Peyer's patch (tissue), 4 donors: ENCODE measurements at places on chromosomes 13 and 19.

- DNase-seq = no peak
Measured at GRCh38 chr13:61760102-61760501, 344.5 kb upstream of the PCDH20 start.

GRCh38 chr13:42007844-42008243, 40.6 kb upstream of the DGKH start:
- DNase-seq = no peak

- no peak for DNase-seq
Measured at GRCh38 chr19:10431254-10431942, 11.1 kb downstream of the PDE4A start.

- no peak for DNase-seq
Measured at GRCh38 chr19:495402-496111, 729 bp upstream of the MADCAM1 start.

GRCh38 chr19:35206855-35207254, 21.7 kb downstream of the FAM187B start:
- DNase-seq = no peak

DNA sequence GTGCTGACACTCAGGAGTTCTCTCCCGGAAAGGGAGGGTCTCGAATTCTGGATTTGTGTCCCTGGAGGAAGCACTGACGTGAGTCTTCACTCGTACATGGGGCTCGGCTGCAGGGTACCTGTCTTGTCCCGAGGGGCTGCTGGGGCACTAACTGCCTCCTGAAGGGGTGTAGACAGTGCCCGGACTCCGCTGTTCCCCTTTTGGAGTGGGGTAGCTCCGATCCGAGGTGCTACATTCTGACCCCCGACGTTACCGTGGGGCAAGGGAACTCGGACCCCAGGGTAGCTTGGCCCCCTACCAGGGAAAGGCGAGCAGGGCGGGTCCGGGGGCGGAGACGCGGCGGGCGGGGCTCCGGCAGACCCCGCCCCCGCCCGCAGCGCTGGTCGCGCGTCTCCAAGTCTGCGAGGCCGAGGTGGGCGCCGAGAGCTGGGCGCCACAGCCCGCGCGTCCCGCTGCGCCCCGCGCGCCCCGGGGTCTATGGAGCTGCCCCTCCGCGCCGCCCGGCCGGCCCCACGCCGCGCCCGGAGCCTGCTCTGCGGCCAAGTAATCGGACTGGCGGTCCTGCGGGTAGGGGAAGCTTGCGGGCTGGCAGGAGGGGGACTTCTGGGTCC, at the start of gene NPAS1:
NPAS1 (plus strand) TSS at position 407 of the 611 bp plus-strand sequence. CDS start 1,211 bp downstream, outside the sequence.
- DNase-seq = no peak

DNA sequence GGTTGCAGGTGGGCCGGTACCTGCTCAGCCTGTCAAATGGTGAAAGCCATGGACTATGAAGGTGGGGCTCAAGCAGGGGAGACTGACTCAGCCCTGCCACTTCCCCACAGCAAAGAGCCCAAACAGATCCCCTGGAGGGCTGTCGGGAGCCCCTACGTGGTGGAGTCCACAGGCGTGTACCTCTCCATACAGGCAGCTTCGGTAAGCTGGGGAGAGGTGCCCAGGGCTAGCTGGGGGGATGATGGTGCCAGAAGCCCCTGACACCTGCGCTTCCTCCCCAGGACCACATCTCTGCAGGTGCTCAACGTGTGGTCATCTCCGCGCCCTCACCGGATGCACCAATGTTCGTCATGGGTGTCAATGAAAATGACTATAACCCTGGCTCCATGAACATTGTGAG, 3.2 kb upstream of the TMEM147 start:
- DNase-seq = no peak

DNA sequence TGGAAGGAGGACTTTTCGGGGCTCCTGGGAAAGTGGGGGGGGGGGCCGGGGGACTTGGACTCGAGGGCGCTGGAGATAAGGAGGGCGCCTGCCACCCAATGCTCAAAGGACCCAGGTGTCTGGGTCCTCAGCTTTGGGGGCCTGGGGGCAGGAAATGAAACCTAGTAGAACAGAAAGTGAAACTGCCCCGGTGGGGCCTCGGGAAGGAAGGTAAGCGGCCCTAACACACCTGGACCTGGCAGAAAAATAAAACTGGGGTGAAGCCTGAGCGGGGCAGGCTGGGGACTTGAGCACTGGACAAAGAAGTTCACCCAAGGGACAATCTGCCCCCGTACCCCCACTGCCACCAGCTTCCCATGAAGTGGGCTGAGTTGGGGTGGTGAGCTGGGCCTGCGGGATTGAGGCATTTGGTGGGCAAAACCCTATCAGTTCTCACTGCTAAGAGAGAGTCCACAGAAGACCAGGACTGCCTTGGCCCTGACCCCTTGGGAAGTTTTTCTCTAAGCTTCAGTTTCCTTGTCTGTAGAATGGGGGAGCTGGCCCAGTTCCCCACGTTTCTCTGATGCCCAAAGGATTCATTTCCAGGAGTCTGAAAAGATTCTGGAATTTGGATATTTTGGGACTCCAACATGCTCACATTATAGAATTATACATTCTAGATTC, 2.3 kb downstream of the PRKD2 start:
- no peak for DNase-seq

DNA sequence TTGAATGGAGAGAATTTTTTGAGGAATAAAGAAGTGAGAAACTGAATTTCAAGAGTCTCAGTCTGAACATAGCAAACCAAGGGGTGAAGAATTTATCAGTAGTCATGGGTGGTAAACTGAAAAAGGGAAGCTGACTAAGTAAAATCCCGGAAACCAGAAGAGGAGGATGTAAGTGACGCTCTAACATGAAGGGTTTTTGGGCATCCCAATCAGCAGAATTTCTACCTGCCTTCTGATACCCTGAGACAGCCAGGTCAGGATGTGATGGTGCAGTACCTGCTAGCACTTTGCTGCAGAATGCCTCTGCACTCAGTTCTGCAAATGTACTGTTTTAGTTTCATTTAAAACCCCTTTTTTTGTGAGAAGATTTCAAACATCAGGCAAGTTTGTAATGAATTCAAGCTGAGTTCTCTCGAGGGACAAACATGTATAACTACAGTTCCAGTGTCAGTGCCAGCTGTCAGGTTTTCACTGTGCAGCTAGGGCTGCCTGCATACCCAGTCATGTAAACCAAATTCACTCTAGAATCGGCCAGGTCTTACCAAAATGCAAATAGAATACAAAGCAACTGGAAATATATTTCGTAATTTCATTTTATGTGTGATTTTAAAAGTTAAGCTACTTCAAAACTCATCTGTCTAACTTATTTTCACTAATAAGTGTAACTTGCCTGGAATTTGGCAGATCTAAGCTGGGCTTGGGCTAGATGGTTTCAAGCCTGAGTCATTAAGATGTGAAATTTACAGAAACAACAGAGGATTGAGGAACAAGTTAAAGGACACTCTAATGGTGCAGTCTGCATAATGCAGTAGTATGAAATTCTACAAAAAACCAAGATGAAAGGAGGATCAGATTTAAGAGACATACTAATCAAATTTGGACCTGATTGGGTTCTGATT, 13.8 kb downstream of the METTL21C start:
- no peak for DNase-seq

DNA sequence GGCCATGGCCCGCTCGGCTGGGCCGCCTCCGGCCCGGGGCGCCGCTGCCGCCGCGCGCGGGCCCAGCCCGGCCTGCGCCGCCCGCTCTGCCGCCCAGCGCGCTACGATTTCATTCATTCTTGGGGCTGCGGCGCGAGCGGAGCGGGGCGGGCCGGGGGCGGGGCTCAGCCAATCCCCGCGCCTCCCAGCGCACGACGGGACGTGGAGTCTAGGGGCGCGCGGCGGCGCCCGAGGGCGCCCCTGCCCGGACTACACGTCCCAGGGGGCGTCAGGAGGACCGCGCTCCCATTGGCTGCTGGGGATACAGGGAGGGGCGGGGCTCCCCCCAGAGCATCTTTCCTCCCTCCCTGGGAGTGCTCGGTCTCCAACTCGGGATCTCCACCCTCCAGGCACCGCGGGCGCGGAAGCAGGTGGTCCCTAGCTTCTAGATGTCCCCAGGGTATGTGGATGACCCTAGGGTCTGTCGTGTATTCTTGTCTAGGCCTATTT, 5.6 kb upstream of the DPF1 start:
- peak; percentile 36 for DNase-seq

- no peak for DNase-seq
Measured at GRCh38 chr13:44414716-44415115, 41.1 kb downstream of the SERP2 start.

DNA sequence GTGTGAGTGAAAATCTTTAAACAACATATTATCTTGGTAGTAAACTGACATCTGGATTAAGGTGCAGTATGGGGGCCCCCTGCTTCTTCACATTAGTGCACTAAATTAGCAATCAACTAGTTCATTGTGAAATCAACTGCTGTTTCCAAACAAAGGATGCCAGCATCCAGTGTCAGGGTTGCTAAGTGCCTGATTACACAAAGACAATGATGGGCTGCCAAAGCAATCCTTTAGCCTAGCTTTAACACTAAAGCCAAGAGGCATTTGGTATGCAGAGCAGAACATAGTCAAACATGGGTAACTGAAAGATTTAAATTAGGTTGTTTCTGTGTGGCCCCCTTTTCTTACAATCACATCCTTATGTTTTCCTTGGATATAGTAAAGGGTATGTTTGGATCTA, 543.1 kb upstream of the SLITRK5 start:
- no peak for DNase-seq

DNA sequence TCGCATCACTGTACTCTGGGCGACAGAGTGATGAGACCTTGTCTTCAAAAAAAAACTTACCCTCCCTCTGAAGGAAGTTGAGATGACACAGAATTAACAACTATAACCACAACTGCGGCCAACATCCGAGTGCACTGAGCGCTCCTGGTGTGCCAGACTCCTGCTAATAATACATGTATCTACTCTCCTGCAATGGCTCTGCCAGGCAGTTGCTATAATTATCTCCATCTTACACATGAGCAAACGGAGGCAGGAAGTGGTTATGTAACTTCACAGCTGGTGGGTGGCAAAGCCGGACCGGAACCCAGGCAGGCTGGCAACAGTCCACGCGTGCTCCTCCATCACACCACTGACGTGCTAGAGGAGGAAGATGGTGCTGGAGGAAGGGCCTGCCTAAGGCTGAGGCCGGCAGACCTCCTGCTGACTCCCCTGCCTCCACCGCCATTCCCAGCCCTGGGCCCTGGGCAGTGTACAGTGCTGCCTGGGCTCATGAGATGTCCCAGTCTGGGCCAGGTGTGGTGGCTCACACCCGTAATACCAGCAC, 12.6 kb downstream of the XRCC1 start:
- peak; percentile 83 for DNase-seq

- peak; percentile 97 for DNase-seq
Measured at GRCh38 chr19:1094978-1095701, at the start of gene POLR2E. Gene POLR2E, minus strand, starts transcription at chr19:1095375. Its CDS starts 60 bp downstream, at chr19:1095315.

DNA sequence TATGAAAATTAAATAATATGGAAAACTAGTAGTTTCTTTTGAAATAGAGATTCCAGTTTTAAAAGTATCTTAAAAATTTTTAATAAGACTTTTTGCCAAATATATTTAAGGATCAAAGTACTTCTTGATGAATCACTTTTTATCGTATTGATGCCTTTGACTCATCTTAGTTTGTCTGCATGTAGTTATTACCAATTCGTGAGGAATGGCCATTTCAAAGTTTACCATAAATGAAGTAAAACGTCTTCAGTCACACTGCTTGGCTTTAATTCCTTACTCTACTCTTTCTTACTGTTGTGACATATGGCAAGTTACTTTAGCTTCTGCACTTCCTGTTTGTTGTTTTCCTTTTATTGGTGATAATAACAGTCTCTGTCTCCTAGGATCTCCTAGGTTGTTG, 38.3 kb downstream of the NDFIP2 start:
- DNase-seq = no peak

GRCh38 chr19:39953915-39954314, 17.1 kb upstream of the PSMC4 start:
- DNase-seq = no peak

- peak; percentile 84 for DNase-seq
Measured at GRCh38 chr19:10749435-10750384, 31.8 kb downstream of the DNM2 start.

GRCh38 chr13:112907286-112907685, 61.7 kb upstream of the MCF2L start:
- peak; percentile 5 for DNase-seq

- no peak for DNase-seq
Measured at GRCh38 chr13:98492335-98493041, 84.4 kb downstream of the STK24 start.

GRCh38 chr19:47373246-47374240, 24.4 kb downstream of the DHX34 start:
- no peak for DNase-seq

DNA sequence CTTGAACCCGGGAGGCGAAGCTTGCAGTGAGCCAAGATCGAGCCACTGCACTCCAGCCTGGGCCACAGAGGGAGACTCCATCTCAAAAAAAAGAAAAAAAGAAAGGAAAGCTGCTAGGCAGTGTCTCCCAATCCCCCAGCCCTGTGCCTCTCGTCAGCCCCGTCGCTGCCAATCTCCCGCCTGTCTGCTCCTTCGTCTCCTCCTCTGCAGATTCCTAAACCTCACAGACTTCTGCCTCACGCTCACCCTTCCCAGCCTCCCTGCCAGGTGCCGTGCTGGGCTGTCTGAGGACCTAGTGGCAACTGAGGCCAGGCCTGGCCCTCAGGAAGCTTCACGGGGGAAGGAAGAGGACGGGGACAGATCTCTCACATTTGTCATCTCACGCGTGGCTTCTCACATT, 21.5 kb downstream of the DPF1 start:
- DNase-seq = no peak

GRCh38 chr13:72097568-72097967, 230.6 kb upstream of the DACH1 start:
- DNase-seq = no peak

DNA sequence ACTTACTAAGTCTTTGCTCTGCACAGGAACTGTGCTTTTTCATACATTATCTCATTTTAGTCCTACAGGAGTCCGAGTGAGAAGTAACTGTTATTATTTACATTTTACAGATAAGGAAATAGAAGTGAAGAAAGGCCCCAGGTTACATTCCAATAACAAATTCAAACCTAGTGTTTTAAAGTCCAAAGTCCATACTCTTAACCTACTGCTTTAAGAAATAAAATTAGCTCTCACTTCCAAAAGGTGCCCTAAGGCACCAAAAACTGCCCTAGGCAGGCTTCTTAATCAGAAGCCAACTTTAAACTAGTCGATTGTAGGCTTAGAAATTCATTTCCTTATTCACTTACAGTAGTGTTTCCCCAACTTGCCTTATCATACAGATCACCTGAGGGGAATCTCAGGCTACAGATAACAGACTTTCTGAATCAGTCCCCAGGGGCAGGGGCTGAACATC, 555.9 kb downstream of the DIAPH3 start:
- DNase-seq = no peak

DNA sequence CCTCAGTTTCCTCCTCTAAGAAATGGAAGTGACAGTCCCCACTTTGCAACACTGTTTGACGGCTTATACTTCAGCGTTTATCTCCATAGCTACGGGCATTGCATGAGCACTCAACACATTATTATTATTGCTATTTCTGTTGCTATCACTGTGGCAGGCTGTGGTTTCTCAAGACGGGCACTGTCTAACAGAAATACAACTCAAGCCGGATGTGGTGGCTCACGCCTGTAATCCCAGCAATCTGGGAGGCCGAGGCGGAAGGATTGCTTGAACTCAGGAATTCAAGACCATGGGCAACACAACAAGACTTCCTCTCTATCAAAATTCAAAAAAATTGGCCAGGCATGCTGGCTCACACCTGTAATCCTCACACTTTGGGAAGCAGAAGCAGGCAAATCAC, 4.9 kb upstream of the ZSWIM4 start:
- DNase-seq = no peak

GRCh38 chr19:33678796-33679585, 57.2 kb downstream of the CHST8 start:
- DNase-seq = no peak
